ENCODE measurements at places on chromosomes 13 and 19.

DNA sequence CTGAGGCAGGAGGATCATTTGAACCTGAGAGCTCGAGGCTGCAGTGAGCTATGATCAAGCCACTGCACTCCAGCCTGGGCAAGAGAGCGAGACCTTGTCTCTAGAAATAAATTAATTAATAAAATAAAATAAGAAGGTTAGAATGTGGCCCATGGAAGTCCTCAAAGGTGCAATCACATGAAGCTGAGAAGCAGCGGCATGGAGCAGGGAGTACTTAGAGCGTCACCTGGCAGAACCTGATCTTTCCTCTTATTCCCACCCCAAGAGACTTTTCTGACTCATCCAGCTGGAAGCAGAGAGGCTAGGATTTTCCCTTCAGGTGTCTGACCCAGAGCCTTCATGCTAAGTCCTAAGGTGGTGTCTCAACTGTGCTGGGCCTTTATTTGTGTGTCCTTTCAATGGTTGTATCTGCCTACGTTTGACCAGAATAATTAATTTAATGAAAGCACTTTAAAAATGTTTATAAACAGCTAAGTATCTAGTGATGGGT lies 8.9 kb upstream of the MRPS31 start:
- no peak for DNase-seq

DNA sequence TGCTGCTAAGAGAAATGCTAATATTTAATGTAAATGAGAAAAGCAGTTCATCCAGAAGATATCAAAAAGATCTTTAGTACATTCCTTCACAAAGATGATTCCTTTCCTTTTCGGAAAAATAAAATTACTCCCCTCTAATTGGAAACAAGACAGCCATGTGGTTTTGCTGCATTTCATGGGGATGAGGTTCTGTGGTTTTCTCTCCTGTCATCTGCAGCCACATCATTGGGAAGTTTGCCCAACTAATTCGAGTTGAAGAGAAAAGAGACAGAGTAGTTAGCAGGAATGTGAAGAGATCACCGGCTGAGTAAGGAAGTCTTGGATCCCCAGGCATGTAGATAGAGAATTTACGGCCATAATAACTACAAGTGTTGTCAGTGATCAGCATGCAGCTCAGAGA lies 122.1 kb downstream of the CYSLTR2 start:
- no peak for DNase-seq

GRCh38 chr19:18718015-18718526 lies 34.6 kb downstream of the CRTC1 start:
- no peak for DNase-seq

DNA sequence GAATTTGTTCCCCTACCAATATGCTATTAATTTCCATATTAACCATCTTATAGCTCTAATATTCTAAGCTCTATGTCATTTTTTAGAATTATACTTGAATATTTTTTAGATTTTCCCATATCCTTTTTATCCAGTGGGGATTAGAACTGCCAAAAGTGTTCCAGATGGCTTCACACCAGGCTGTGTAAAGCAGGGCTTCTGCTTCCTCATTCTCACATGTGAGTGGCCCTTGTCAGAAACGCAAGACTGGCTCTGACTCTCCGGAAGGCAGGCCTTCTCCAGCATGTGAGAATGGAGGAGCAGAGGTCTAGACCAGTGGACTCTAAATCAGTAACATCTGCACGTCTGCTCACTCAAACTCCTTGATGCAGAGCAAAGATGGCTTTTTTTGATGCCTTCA lies 650.1 kb downstream of the FGF9 start:
- no peak for DNase-seq

GRCh38 chr19:3420909-3421619 lies 54.7 kb downstream of the NFIC start:
- no peak for DNase-seq

GRCh38 chr13:72834601-72835000 lies 52.7 kb downstream of the PIBF1 start:
- DNase-seq, result no peak

Measured in CD4-positive, alpha-beta T cell treated with Interleukin-6 for 4 hours (primary cell).